ENCODE measurements at places on chromosomes 11 and 22. TPM values are rescaled to one million over a fixed set of nuclear protein-coding genes. Genes with fewer than 3 reads are reported as not detected.

GRCh38 chr11:121448011-121448410 lies 4.1 kb upstream of the SORL1 start:
- DNase-seq = no peak

- no peak for DNase-seq
Measured at GRCh38 chr11:47160753-47161133, 15.9 kb downstream of the ARFGAP2 start.

GRCh38 chr11:126926376-126926791 lies 74.2 kb downstream of the KIRREL3 start:
- DNase-seq = no peak

- peak; percentile 95 for DNase-seq
Measured at GRCh38 chr11:64165842-64166635, at the start of gene MACROD1. MACROD1 (minus strand) TSS chr11:64166113; CDS start chr11:64165994, 119 bp downstream.

- DNase-seq = no peak
Measured at GRCh38 chr11:37107415-37107814, 509.4 kb upstream of the RAG2 start.

DNA sequence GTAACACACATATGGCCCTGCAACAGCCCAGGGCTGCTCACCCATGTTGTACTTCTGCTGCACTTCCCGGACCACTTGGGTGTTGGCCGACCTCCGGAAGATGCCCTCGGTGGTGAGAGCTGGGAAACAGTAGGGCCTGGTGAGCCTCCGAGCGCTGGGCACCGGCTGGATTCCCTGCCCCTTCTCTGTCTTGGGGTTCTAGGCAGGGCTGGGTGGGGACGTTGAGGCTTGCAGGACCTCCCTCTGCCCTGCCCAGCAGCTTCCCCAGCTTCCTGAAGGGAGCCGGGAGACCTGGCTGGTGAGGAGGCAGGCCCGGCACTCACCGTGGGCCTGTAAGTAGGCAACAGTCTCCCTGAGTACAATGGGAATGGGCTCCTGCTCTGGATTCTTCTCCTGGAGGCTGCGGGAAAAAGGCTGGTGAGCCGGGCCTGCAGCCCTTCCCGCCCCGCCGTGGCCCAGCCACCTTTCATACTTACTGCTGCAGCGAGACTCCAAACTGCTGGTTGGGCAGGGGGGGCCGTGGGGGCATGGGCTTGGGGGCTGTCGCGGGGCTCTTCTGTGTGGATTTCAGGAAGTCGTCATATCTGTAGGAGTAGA lies 20.2 kb downstream of the ARHGAP1 start:
- no peak for DNase-seq

Gene KCNJ11
- total RNA-seq = 1.2 TPM

GRCh38 chr11:44793350-44794090 lies 66.8 kb downstream of the TSPAN18 start:
- DNase-seq = no peak

DNA sequence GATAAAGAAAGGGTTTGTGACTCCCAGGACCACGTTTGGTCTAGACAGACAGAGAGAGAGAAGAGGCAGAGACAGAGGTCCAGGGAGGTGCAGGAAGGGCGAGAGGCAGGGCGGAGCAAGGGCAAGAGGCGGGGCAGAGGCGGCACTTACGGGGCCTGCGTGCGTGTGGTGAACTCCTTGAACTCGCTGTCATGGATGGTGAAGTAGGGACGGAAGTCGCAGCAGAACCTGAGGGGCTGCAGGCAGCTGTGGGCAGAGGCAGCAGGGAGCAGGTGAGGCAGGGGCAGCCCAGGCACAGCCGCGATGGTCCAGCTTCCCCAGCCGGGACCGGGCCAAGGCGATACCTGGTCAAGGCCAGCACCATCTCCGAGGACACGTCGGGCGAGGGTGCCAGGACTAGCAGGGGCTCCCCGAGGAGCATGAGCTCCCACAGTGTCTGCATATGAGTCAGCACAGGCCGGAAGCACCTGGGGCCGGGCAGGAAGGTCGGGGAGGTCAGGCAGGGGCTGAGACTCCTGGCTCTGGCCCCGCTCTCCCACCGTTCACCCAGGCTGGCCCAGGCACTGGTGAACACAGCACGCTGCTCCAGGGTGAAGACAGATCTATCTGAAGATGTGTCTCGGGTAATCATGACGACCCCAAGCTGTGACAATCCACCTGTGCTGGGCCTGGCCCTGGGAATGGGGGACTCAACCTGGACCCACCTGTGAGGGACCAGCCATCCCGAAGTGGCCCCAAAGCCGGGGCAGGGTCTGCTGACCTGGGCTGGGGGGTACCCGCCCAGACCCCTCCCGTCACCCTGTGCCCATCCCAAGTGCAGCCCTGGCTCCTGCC lies 7.2 kb upstream of the PLXNB2 start:
- peak; percentile 90 for DNase-seq

Gene EMID1
- 1.6 TPM for total RNA-seq

DNA sequence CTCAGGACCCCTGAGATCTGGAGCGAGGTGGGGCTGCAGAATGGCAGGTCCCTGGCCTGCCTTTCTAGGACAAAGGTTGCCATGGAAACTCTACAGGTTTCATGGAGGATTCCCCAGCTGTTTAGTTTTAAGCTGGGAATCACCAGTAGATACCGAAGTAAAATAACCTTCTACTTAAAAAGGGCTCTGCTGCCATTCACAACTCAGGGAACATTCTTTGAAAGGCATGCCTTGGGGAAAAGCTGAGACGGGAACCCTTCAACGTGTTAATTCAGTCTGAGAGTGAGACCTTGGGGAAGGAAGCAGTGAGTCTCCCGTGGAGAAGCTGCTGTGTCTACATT lies 493.3 kb downstream of the BRD1 start:
- DNase-seq = no peak

DNA sequence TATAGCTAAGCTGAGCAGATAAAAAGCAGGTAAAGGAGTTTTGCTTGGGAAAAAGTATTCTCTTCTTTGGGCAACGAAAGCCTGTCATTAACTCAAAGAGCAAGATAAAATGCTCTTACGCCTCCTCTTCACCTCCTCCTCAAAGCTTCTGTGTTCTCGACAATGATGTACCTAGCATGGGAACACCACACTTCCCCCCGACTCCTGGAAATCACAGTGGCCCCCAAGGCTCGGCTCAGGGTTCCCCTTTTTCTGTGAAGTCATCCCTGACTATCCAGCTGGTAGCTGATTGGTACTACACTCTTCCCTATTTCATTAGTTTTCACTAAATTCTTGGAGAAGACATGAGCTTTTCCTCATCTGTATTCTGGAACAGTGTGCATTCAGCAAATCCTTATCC lies 336.1 kb downstream of the LARGE1 start:
- no peak for DNase-seq

DNA sequence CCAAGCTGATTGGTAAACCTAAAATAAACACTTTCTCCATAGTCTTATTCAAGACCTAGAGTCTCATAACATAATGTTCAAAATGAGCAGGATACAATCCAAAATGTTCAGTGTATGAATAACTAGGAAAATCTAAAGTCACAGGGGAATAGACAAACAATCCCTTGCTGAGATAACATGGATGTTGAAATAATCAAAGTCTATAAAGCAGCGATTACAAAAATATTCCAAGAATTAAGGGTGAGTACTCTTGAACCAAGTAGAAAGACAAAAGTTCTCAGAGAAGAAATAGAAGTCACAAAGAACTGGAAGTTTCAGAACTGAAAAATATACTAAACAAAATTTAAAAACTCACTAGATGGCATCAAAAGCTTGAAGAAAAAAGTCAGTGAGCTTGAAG lies 561.0 kb downstream of the INSC start:
- no peak for DNase-seq

- DNase-seq = no peak
Measured at GRCh38 chr11:79342686-79343085, 98.1 kb downstream of the TENM4 start.

Gene NPAS4
- total RNA-seq = not detected

DNA sequence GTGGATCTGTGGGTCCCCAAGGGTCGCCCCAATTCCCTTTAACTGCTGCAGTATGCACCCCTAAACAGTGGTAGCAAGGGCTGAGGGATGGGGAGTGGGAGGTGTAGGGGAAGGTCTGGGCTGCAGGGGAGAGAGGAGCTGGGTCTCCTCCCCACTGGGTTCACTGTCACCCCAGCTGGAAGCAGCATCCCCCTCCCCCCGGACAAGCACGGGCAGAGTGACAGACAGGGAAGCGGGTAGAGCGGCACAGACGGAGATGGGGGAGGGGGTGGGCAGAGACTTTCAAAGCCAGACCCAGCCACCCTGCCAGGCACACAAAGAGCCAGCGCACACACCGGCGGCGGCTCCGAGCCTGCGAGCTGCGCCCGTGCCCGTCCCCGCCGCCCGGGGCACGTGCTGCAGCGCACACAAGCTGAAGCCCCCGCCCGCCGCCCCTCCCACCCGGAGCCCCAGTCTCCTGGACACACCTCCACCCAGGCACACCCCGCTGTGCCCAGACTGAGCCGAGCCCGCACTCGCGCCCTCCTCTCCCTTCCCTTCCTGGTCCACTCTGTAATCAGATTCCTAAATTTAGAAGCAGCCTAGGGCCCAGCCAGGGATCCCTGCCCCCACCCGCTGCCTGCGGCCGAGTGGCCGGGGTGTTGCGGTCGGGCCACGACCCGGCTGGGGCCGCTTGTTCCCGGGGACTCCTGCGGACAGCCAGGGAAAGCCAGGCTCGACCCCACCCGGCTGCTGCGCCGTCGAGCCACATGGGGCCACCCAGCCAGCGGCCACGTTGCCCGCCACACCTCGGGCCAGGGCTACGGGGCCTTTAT lies 935 bp upstream of the RCOR2 start:
- peak; percentile 68 for DNase-seq

GRCh38 chr11:108886660-108887009 lies 221.8 kb downstream of the DDX10 start:
- DNase-seq = no peak

- no peak for DNase-seq
Measured at GRCh38 chr11:99781074-99781473, 760.3 kb downstream of the CNTN5 start.

Gene TRIM21
- total RNA-seq = 29.2 TPM

DNA sequence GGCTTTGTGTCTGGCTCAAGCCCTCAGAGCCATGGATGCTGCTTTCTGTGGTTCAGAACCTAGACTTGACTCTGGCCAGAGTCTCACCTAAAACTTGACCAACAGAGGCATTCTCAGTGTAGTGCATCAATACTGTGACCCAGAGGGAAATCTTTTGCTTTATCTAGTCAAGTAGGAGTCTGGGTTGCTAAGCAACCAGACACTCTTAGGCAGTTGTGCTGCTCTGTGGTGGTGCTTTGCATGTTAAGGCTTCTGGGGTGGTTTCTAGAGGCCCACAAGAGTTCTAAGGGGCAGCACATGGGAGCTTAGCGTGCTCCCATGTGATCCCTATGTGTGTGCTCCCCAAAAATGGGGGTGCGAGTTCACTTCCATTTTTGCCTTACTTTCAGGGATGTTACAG lies 224.6 kb upstream of the PLET1 start:
- DNase-seq = no peak

GRCh38 chr11:3855808-3856491 lies 486 bp downstream of the STIM1 start:
- peak; percentile 87 for DNase-seq

GRCh38 chr11:12455938-12456337 lies 78.6 kb downstream of the PARVA start:
- DNase-seq = no peak

Gene MIAT
- 3.5 TPM for total RNA-seq

DNA sequence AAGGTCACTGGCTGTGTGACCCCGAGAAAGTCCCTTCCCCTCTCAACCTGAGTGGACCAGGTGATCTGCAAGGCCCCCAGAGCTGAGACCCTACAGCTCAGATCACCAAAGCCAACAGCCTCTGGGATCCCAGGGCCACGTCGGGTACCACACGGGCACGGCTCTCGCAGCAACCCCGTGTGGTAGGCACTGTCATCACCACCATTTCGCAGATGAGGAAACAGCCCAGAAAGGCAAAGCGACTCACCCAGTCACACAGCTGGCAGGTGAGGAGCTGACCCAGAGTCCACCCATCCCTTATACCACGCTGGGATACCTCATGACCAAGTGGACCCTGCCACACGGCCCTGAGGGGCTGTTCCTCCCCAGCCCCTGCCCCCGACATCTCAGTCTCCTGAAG lies 2.8 kb downstream of the ATP5MGL start:
- DNase-seq = no peak

- DNase-seq = no peak
Measured at GRCh38 chr11:12667646-12668045, 6.6 kb upstream of the TEAD1 start.

DNA sequence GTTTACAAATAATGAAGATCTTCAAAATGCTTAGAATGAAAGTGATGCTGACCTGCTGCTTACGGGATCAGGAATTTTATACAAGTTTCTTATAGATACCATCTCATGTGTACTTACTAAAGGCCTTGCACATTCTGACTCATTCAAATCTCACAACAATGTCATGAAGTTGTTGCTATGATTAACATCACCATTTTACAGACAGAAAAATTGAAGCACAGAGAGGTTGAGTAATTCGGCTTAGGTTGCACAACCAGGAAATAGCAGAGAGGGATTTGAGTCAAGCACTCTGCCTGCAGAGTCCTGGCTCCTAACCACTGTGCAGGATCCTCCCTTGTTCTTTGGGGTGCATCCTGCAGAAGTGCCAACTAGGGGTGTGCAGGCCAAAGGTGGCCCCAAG lies 471.9 kb downstream of the MIAT start:
- no peak for DNase-seq

DNA sequence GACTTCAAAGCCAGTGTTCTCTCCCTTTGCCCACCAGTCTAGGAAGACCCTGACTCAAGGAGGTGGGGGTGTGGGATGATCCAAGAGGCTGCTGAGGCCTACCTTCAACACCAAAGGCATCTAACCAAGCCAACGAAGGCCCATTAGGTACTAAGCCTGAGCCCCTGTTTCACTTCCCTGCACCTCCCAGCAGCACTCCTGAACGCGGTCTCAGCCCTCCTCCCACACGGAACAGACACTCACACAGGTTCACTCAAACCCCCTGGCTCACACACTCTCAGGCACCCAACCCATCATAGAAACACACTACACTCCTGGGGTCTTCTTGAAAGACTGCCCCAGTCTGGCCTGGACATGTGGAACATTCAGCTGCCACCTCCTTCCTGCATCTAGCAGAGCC lies 40.7 kb downstream of the SLC22A12 start:
- DNase-seq = no peak

Gene YPEL4
- 0.58 TPM for total RNA-seq

DNA sequence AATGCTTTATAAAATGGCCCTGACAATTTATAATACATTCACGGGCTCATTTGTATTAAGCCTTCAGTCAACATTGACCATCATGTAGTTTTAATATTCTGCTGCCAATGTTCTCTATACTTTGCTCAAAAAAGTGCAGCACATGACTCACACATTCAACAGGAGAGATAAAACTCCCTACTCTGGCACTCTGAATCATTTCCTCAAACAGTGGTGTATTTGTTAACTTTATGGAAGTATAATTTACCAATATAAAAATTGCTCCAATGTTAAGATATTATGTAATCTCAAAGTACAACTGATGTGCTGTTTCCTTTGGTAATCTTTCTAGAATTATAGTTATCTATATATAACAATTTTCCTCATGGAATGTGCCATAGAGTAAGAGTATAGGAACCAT lies 39.9 kb downstream of the MAML2 start:
- DNase-seq = no peak

- no peak for DNase-seq
Measured at GRCh38 chr22:32309585-32310251, 47.9 kb upstream of the RFPL3 start.
